ENCODE measurements at places on chromosomes 11 and 22. TPM values are rescaled to one million over a fixed set of nuclear protein-coding genes. Genes with fewer than 3 reads are reported as not detected.

Gene MOGAT2
- not detected for total RNA-seq

Gene P2RX6
- 3.3 TPM for total RNA-seq

Gene ACTN3
- total RNA-seq, result 0.10 TPM

Gene GLYATL1
- total RNA-seq, result 3.6 TPM

Gene OR51E2
- total RNA-seq, result 0.39 TPM

Gene USP2
- total RNA-seq, result 3.0 TPM

Gene IL10RA
- total RNA-seq, result 6.3 TPM

Gene OR8B3
- total RNA-seq, result not detected

Gene POU2AF3
- total RNA-seq, result 2.5 TPM

Gene TMEM126B
- 68.4 TPM for total RNA-seq
